ENCODE measurements at places on chromosomes 7 and 10. TPM values are rescaled to one million over a fixed set of nuclear protein-coding genes. Genes with fewer than 3 reads are reported as not detected.

Gene COL28A1
- 1.4 TPM for total RNA-seq

Gene CYP2C9
- not detected for total RNA-seq

Gene PIK3AP1
- 9.7 TPM for total RNA-seq

Gene SFRP5
- 3.2 TPM for total RNA-seq

Gene ASB10
- not detected for total RNA-seq

Gene HMX2
- total RNA-seq, result 0.92 TPM

Gene ZPBP
- total RNA-seq, result 0.92 TPM

Gene LRRC72
- total RNA-seq, result not detected

Gene SNX10
- 103 TPM for total RNA-seq

Gene C10orf71
- total RNA-seq, result not detected

Gene ABCB4
- 2.3 TPM for total RNA-seq

Gene C10orf120
- not detected for total RNA-seq

Gene GIMAP5
- total RNA-seq, result 3.7 TPM

Gene CXCL12
- 13.1 TPM for total RNA-seq

Gene NOM1
- 22.8 TPM for total RNA-seq

Gene FAM237B
- 0.23 TPM for total RNA-seq

Gene C7orf33
- not detected for total RNA-seq

Gene MMD2
- 8.5 TPM for total RNA-seq

Gene CPN1
- total RNA-seq, result not detected

Gene CTTNBP2
- total RNA-seq, result 25.4 TPM

Gene PRKAR1B
- total RNA-seq, result 133 TPM

Gene LEP
- total RNA-seq, result not detected

Gene TLX1
- not detected for total RNA-seq

Gene ANKRD2
- 0.46 TPM for total RNA-seq

Gene ITGA8
- total RNA-seq, result 6.5 TPM

Gene CFAP46
- 9.2 TPM for total RNA-seq

Gene ZNF277
- 53.5 TPM for total RNA-seq

Gene NPSR1
- 1.8 TPM for total RNA-seq

Gene NANOS1
- 15.7 TPM for total RNA-seq

Gene CACNB2
- total RNA-seq, result 35.3 TPM

Gene BMPER
- 12.2 TPM for total RNA-seq

Gene MYL7
- total RNA-seq, result not detected

Gene CALML5
- total RNA-seq, result not detected

Gene LIPF
- total RNA-seq, result not detected

Gene EPHA1
- 7.8 TPM for total RNA-seq

Gene PSD
- total RNA-seq, result 108 TPM

Gene LRRC4
- 21.2 TPM for total RNA-seq

Gene MET
- 2.8 TPM for total RNA-seq

Gene ADCY1
- 107 TPM for total RNA-seq

Gene TDRD1
- total RNA-seq, result 1.4 TPM

Gene TEX47
- not detected for total RNA-seq

Gene PLOD3
- total RNA-seq, result 24.0 TPM

Gene PNLIPRP3
- not detected for total RNA-seq

All from diencephalon (tissue), 1 donor.